Activated CD8-positive, alpha-beta memory T cell treated with anti-CD3 and anti-CD28 coated beads, Interleukin-2, amount 10 ng/mL, durations not matched to agents 7 days and 5 days (primary cell): ENCODE measurements at places on chromosomes 2 and 18. TPM values are rescaled to one million over a fixed set of nuclear protein-coding genes. Genes with fewer than 3 reads are reported as not detected.

DNA sequence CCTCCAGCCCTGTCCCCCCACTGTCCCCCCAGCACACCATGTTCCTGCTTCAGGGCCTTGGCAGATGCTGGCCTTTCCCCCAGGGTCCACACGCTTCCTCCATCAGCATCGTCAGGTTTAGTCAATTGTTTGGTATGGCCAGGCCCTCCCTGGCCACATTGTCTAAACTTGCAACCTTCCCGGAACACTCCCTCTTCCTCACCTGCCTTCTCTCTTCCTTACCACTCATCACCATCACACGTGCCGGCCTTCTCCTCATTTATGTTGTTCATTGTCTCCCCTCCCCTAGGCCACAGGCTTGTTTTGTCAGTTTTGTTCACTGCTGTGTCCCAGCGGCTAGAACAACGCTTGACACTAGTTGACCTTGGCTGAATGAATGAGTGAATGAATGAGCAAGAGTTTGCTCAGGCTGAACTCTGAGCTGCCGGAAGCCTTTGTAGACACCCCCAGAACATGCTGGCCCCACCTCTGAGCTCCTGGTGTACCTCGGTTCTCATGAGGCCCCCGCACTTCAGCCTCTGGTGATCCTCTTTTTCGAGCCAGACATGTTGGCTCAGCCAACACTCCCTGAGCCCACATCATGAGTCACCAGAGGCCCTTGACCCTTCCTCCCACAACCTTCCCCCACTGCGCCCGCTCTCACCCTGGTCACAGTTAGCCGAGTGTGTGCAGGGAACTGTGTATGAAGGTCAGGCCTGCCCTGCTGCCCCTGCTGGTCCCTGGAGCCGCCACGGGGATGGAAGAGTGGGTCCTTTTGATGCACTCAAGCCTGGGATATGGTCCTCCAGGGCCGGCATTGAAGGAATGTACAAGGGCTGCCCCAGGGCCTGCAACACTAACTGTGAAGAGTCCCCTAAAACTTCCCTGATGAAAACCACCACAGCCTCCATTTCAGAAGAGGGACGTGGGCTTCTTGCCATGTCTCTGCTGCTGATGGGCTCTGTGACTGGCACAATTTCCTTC lies 57.5 kb downstream of the HS1BP3 start:
- H3K36me3 ChIP-seq: no peaks in the 10 kb centered on the region
- H3K27ac ChIP-seq: peak overlapping the region; percentile 0
- H3K4me1 ChIP-seq: peaks cover 35% of the 10 kb centered on the region
- no peak for DNase-seq
- H3K27me3 ChIP-seq: no peaks in the 10 kb centered on the region

DNA sequence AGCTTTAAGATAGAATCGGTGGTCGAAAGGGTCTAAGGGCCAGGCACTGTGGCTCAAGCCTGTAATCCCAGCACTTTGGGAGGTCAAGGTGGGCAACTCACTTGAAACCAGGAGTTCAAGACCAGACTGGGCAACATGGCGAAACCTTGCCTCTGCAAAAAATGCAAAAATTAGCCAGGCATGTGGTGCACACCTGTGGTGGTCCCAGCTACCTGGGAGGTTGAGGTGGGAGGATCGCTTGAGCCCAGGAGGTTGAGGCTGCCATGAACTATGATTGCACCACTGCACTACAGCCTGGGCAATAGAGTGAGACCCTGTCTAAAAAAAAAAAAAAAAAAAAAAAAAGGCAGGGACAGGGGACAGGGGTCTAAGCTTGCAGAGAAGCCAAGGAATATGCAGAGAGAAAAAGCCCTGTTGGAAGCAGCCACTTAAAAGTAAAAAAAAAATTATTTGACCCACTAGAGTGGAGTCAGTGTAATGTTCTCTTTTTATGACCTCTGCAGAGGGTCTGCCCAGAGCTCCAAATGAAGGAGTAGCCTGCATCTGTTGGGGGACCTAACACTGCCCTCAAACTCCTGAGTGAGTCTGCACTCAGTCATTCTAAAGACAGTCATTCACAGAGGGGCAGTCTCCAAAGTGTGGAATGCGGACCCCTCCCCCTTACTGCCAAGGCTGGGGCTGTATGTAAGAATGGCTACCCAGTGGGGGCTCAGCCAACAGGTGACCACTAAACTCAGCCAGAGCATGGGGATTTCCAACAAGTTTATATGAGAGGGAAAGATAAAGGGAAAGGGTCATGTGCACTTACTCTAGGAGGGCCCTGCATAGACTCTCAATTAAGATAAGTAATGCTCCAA lies 118.5 kb upstream of the CDCA7 start:
- no peak overlapping the region for H3K27ac ChIP-seq
- DNase-seq: no peak
- H3K36me3 ChIP-seq: peaks cover 15% of the 10 kb centered on the region
- peaks cover 26% of the 10 kb centered on the region for H3K27me3 ChIP-seq

DNA sequence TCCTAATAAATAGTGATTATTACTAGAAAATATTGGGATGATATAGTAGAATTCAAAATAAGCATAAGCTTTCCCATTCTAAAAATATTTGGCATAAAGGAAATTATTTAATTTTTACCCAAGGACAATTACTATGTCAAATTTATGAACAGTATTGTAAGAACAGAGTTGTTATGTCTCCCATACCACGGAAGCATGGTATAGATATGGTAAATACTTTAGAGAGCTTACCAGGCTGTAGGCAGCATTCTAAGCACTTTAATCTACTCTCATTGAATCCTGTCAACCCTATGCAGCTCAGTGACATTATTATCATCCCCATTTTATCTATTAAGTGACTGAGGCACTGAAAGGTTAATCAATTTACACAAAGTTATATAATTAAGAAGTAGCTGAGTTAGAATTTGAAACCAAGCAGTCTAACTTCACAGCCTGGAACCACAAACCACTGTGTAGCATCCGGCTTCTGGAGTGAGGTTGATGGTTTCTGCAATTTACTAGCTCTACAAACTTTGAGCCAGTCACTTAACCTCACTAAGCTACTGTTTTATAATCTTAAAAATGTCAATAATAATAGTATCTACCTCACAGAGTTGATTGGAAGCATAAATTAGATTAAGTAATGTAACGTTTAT lies 323.7 kb downstream of the ARHGAP15 start:
- DNase-seq: peak; percentile 89
- peak overlapping the region; percentile 56 for H3K27ac ChIP-seq
- peaks cover 36% of the 10 kb centered on the region for H3K4me1 ChIP-seq
- H3K27me3 ChIP-seq: no peaks in the 10 kb centered on the region
- H3K36me3 ChIP-seq: peaks cover 32% of the 10 kb centered on the region
- no peak overlapping the region for H3K4me3 ChIP-seq

DNA sequence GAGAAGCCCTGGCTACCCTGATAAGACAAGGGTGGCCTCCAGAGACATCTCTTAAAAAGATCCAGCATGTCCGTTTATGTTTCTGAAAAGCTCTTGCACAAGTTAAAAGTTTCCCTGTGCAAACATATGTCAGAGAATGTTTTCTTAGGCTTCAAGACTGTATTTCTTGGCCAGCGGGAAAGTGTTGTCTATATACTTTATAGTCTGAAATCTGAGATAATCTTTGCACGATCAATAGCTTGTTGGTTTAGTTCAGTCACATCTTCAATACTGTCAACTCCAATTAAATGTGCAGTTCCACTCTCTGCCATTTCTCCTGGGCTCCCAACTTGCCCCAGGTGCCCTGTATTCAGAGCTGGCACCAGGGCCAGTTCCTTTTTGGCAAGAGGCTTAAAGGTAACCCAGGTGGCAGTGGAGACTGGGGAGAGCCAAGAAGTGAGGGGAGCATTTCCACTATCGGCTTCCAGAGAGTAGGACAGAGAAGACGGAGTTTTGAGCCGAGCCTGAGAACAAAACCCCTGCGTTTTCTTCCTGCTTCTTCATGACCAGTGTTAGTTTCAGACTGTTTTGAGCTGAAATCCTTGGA lies 64.4 kb downstream of the ACOXL start:
- peaks cover 79% of the 10 kb centered on the region for H3K27me3 ChIP-seq
- no peak for DNase-seq
- no peaks in the 10 kb centered on the region for H3K36me3 ChIP-seq
- H3K4me3 ChIP-seq: no peak overlapping the region

- no peak for DNase-seq
- no peak overlapping the region for H3K4me3 ChIP-seq
- peaks cover 2% of the 10 kb centered on the region for H3K36me3 ChIP-seq
- H3K4me1 ChIP-seq: peaks cover 49% of the 10 kb centered on the region
- H3K27ac ChIP-seq: peak overlapping the region; percentile 33
- H3K27me3 ChIP-seq: no peaks in the 10 kb centered on the region
Measured at GRCh38 chr2:43193652-43194120, 32.7 kb downstream of the ZFP36L2 start.

DNA sequence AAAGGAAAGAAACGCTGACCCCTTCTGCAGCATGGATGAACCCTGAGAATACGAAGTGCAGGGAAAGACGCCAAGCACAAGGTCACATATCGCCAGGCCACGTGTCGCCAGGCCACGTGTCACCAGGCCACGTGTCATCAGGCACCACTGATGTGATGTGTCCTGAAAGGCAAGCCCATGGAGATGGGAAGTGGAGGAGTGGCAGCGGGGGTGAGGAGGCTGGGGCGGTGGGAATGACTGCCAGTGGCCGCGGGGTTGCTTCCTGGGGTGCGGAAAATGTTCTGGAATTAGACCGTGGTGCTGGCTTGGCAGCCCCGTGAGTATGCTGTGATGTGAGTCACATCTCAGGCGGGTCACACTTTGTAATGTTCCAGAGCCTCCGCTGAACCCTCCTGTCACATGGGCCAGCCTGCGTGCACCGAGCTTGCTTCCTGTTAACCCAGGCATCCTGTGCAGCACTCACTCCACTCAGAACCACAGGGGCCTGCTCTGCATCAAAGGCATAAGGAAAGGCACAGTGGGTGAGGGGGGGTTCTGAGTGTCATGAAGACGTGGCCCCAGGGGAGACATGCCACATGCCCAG lies 39.0 kb downstream of the SLC66A2 start:
- H3K27me3 ChIP-seq: no peaks in the 10 kb centered on the region
- H3K4me3 ChIP-seq: no peak overlapping the region
- H3K36me3 ChIP-seq: peaks cover 43% of the 10 kb centered on the region
- H3K4me1 ChIP-seq: peaks cover 28% of the 10 kb centered on the region

- H3K36me3 ChIP-seq: peaks cover 1% of the 10 kb centered on the region
- no peak for DNase-seq
- H3K4me1 ChIP-seq: peaks cover 18% of the 10 kb centered on the region
- H3K4me3 ChIP-seq: no peak overlapping the region
- no peaks in the 10 kb centered on the region for H3K27me3 ChIP-seq
Measured at GRCh38 chr2:43777306-43777926, 3.6 kb downstream of the DYNC2LI1 start.

GRCh38 chr2:86065512-86065911 lies 40.2 kb downstream of the POLR1A start:
- no peak overlapping the region for H3K27ac ChIP-seq
- peaks cover 30% of the 10 kb centered on the region for H3K4me1 ChIP-seq
- H3K27me3 ChIP-seq: no peaks in the 10 kb centered on the region
- no peak for DNase-seq
- no peak overlapping the region for H3K4me3 ChIP-seq

- H3K4me1 ChIP-seq: peaks cover 77% of the 10 kb centered on the region
- no peak overlapping the region for H3K4me3 ChIP-seq
- H3K36me3 ChIP-seq: peaks cover 35% of the 10 kb centered on the region
- DNase-seq: no peak
- H3K27ac ChIP-seq: no peak overlapping the region
Measured at GRCh38 chr2:54599914-54600313, 123.5 kb upstream of the EML6 start.

GRCh38 chr2:124025171-124025580 lies at the start of gene CNTNAP5:
Gene CNTNAP5 (plus strand): TSS chr2:124025287. CDS start chr2:124025651, 364 bp downstream.
- no peak for DNase-seq
- H3K36me3 ChIP-seq: no peaks in the 10 kb centered on the region
- H3K4me3 ChIP-seq: no peak within 1 kb of the TSS
- no peaks in the 10 kb centered on the region for H3K4me1 ChIP-seq
- H3K27ac ChIP-seq: no peak within 1 kb of the TSS

DNA sequence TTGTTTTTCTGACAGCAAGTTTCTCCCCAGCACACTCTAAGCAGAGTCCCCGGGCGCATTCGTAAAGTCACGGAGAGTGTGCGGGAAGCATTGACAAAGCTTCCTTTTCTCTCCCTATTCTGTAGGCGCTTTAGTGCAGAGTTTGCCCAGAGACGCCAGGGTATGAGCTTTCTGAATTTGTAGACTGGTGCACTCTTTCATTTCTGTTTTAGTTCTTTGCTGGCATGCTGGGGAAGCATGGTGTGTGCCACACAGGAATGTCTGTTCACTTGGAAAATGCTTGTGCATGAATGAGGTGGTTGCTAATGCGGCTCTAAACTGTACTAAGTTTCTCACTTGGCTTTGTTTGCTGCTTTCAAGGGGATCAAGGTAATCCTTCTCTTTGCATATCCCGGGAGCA lies 102.6 kb downstream of the RTN4 start:
- H3K36me3 ChIP-seq: no peaks in the 10 kb centered on the region
- no peak overlapping the region for H3K4me3 ChIP-seq
- no peak overlapping the region for H3K27ac ChIP-seq
- DNase-seq: no peak
- H3K4me1 ChIP-seq: peaks cover 4% of the 10 kb centered on the region
- no peaks in the 10 kb centered on the region for H3K27me3 ChIP-seq

GRCh38 chr18:10336749-10337350 lies 117.6 kb upstream of the APCDD1 start:
- no peaks in the 10 kb centered on the region for H3K4me1 ChIP-seq
- DNase-seq: no peak
- no peak overlapping the region for H3K27ac ChIP-seq

DNA sequence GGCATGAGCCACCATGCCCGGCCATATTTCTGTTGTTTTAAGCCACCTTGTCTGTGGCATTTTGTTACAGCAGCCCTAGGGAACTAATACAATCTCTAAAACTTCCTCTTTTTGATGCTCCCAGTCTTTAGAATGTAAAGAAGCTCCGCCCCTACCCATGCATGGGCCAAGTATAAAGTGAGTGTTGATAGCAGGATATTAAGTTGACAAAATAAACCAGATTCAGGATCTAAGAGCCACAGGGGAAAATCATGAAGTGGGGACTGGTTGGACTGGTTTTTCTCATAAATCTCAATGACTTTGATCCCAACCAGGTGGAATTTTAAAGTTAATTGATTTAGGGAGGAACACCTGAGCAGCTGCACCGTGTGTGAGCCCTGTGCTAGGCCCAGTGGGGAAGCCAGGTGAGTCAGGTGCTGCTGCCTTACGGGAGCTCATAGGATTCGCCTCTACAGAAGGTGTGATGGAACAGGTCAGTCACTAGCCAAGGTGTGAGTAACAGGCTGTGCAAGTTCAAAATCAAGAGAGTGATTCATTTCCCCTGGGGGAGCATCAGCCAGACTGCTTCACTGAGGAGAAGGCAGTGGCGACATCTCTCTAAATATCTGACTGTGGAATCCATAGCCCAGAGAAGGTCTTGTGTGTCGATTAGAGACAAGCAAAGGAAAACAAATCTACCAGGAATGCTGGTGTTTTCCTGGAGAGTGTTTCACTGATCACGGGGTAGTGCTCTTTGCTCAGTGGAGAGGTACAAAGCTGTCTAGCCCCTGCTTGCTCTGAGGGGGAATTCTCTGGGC lies 63.0 kb upstream of the MSH2 start:
- H3K27ac ChIP-seq: no peak overlapping the region
- H3K27me3 ChIP-seq: peaks cover 23% of the 10 kb centered on the region
- H3K4me3 ChIP-seq: no peak overlapping the region

GRCh38 chr2:215003001-215003400 lies 135.4 kb downstream of the ABCA12 start:
- H3K4me3 ChIP-seq: no peak overlapping the region
- H3K36me3 ChIP-seq: no peaks in the 10 kb centered on the region
- peaks cover 6% of the 10 kb centered on the region for H3K27me3 ChIP-seq
- H3K27ac ChIP-seq: no peak overlapping the region
- DNase-seq: no peak
- H3K4me1 ChIP-seq: no peaks in the 10 kb centered on the region

The CYTIP gene
- total RNA-seq: 231 TPM

The NPHP1 gene
- total RNA-seq: 0.61 TPM

The GATA6 gene
- total RNA-seq: not detected

The REEP1 gene
- 0.16 TPM for total RNA-seq

The MEP1B gene
- total RNA-seq: not detected

The PTPRM gene
- 5.7 TPM for total RNA-seq

The DIPK1C gene
- not detected for total RNA-seq

The LRRC30 gene
- total RNA-seq: not detected

The ACADL gene
- not detected for total RNA-seq

The ACSL3 gene
- total RNA-seq: 58.7 TPM
